ENCODE measurements at places on chromosomes 16 and 17.

GRCh38 chr17:53191878-53192277 is 630.8 kb upstream of the KIF2B start:
- no peak for DNase-seq

DNA sequence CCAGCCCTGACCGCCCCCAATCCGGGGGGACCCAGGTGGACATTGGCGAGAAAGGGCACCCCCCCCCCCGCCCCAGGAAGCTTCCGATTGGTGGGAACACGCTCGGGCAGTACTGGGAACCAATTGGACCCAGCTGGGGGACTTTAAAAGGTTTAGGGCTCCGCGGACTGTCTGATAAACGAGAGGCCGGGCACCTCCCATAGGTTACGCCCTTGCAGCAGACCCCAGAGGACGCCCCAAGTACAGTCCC is 245 bp downstream of the TMEM256 start:
- no peak for DNase-seq

DNA sequence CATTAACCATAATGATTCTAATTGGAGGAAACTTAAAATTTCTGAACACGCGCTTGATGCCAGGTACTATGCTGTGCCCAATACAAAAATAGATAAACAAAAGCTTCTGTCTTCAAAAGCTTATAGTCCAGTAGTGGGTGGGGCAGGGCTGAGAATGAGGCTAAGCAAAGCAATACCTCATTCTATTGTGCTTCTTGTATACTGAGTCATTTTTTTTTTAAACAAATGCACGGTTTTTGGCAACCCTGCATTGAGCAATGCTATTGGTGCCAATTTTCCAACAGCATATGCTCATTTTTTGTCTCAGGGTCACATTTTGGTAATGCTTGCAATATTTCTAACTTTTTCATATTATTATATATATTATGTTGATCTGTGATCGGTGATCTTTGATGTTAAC is 34.7 kb upstream of the HNF1B start:
- DNase-seq = no peak

DNA sequence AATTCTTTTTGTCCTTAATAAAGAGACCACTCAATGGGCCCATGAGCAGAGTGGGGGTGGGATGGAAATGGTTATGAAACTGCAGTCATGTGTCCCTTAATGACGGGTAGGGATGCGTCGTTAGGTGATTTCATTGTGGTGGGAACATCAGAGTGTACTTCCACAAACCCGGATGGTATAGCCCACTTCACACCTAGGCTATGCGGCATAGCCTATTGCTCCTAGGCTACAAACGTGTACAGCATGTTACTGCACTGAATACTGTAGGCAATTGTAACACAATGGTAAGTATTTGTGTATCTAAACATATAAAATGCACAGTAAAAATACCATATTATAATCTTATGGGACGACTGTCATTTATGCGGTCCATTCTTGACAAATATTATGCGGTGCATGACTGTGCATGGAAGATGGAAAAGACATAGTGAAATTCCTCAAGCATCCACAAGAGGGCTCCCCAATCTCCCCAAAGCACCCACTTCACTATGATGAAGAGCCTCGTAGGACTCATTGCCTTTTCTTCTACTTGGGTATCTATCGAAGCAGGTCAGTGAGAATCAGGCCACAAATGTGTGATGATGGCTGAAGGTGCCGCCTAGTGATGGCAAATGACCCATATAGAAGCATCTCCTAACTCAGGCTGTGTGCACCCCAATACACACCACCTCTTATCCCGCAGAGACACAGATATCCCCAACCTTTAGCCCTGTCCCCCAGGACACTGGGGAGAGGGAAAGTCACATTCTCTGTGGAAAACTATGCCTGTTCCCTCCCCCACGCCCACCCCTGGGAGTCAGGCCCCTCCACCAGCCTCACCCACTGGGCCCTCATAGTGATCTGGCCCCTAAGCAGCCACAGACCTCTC is 43.5 kb downstream of the TBX21 start:
- DNase-seq = no peak

DNA sequence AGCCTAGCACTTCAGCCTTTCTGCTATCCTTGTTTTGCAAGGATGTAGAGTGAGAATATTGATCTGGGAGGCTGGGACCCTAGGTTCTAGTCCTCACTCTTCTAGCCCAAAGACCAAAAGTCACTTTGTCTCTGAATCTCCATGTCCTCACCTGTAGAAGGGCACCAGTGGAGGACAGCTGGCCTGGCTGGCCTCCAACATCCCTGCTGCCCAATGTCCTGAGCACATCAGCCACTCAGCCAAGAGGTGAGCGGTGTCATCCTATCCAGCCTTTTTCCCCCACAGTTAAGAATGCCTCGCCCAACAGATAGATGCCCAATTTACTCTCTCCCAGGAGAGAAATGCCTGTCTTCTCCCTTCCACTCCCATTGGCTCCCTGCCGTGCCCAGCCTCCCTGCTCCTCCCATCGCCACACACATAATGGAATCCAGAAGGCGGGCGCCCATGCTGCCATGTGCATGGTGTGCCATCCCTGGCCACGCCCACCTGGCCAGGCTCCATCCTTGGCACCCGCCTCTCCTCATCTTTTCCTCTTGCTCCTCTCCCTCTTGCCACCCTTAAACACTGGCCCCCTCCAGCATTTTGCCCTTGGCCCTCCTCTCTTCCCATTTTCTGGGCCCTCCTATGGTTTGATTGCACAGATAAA is 157.3 kb upstream of the SDK2 start:
- no peak for DNase-seq

DNA sequence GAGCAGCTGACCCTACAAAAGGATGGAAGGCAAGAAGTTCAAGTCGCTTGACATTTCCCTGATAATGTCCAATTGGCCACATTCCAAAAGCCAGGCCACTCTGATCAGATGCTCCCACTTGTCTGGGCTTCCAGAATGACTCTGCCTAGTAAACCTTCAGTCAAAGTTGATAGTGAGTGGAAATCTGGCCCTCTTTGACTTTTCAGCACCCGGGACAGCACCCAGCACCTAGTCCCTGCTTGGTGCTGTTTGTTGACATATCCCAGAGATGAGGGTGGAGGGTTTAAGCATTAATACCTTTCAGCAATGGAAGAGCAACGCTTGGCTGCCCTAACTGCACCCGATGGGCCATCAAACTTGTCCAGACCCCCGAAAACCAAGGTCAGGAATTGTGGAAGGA is 131.3 kb downstream of the AIPL1 start:
- DNase-seq = no peak

DNA sequence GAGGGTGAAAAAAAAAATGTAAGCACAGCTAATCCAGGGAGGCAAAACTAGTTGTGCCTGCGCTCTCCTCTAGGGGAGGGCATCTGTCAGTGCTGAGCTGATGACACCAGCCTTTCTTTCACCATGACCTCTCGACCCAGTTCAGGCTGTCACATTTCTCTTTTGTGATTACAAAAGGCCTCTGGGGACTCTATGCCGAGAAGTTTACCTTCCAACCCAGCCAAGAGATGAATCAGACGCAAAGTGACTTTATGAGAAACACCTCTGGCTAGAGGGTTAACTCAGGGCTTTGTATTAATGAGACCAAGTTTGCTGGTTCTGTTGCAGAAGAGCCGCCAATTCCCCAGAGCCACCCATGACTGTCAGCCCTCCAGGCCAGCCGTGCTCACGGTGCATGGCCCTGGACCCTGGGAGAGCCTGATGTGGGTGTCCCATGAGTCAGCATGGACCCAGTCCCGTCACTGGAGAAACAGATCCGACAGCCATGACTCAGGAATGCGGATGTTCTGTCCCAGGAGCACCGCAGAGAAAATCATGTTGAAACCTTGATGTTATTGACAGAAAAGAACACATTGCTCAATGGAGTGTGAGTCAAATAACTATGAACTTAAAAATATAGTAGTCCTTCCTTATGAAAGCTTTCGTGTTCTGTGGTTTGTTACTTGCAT is 437.2 kb downstream of the HS3ST3B1 start:
- DNase-seq = no peak

DNA sequence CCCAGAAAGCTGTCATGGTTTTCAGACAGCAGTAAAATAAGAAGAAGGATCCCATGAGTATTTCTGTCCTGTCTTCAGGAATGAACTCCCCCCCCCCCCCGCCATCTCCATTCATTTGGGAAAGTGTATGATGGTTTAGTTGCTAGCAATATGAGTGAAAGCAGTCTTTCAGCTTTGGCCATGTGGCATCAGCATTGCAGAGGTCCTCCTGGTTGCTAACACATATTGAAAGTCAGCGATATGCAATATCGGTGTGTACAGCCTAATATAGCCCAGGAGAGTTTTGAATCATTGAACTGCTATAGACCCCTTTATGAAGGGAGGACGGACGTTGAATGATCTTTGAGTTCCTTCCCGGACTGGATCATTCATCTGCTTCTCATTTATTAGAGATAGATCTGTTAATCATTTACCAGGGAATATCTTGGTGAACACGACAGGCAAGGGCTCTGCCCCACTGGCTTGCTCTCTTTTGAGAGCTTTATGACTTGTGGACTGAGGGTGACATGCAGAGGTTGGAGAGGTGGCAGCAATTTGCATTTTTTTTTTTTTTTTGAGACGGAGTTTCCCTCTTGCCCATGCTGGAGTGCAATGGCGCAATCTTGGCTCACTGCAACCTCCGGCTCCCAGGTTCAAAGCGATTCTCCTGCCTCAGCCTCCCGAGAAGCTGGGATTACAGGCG is 25.2 kb downstream of the DEF8 start:
- DNase-seq = no peak

- no peak for DNase-seq
Observed at GRCh38 chr17:48994549-48995303, 2.5 kb upstream of the IGF2BP1 start.

All from anterior cingulate cortex (tissue), 58 donors.